ENCODE measurements at places on chromosomes 11 and 22.

DNA sequence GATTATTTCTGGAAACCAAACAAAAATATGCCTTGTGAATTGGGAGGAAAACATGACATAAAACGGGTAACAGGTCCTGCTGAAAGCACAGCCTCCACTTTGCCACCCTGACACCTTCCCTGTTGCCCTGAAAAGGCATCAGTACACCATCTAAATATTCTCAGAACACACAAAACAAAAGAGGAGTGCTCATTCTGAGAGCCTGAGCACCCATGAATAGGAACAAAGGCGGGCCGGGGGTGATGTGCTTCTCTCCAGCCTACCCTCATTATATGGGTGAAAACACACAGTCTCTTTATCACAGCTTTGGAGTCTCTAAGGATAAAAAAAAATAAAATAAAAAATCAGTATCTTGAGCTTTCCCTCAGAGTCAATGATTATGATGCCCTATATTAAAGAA, 19.7 kb downstream of the SCUBE2 start:
- no peak for DNase-seq

DNA sequence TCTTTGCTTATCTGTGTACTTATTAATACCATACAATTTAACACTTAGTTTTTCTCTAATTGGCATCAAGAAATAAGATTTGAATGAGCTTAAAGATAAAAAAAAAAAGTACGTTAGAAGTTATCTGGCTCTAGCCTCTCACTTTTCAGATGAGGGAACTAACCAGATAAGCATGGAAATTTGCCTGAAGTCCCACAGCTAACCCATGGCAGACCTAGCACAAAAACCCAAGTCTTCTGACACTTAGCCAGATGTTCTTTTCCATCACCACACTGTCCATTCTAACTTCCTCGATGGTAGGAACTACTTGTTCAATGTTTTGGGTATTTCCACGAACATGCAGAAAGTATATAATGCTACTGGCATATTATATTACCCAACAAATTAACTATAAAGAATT, 7.4 kb upstream of the SOX6 start:
- no peak for DNase-seq

DNA sequence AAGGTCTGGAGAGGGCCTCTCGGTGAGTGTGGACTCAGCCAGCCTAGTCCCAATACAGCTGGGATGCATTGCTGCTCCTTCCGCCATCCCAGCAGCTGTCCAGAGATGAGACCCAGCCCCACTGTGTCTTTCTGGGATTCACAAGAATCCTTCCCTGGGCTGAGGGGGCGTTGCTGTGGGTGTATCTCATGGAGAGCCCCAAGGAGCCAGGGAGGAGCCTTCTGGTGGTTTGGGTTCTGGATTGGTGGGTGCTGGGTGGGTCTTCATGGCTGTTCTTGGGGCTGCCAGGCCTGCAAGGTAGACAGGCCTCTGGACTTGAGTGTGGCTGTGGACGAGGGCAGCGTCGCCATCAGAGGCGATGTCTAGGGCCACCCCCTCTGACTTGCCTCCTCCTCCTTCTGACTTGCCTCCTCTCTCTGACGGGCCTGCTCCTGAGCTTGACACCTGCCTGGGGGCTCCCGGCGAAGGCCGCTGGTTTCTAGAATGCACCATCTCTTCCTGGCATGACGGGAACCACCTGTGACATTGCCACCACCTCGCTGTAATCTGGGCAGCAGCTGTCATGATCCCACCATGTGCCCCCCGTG, 17.2 kb downstream of the KCNQ1 start:
- no peak for DNase-seq

DNA sequence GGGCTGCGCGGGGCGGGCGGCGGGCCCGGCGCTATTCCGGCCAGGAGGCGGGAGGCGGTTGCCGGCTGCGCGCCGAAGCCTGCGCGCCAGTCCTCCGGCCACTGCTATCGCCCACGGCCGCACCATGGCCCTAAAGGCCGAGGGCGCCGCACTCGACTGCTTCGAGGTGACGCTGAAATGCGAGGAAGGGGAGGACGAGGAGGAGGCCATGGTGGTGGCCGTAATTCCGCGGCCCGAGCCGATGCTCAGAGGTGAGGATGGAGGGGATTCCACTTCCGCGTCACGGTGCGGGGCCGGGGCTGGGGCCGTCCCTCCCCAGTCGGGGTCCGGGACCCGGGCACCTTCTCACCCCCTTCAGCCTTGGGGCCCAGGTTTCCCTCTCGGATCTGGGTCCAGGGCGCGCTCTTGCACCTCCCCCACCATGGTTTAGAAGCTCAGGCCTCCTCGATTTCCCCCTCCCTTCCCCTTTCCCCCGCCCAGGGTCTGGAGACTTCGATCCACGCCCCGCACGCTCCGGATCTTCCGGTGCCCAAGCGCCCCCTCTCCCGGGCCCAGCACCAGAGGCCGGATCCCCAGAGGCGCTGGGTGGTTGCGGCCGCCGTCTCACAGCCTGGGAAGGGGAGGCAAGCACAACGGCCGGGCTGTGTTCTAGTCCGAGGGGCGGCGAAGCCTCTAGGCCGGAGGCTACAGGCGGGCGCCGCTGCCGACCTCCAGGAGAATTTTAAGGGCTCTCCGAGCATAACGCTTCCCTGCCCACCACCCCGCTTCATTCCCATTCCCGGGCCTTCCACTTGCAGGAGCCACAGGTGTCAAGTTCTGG, 517 bp downstream of the SPINDOC start:
- DNase-seq, result peak; percentile 14

GRCh38 chr11:5600374-5600851, 4.0 kb downstream of the TRIM6 start:
- DNase-seq, result peak; percentile 57

DNA sequence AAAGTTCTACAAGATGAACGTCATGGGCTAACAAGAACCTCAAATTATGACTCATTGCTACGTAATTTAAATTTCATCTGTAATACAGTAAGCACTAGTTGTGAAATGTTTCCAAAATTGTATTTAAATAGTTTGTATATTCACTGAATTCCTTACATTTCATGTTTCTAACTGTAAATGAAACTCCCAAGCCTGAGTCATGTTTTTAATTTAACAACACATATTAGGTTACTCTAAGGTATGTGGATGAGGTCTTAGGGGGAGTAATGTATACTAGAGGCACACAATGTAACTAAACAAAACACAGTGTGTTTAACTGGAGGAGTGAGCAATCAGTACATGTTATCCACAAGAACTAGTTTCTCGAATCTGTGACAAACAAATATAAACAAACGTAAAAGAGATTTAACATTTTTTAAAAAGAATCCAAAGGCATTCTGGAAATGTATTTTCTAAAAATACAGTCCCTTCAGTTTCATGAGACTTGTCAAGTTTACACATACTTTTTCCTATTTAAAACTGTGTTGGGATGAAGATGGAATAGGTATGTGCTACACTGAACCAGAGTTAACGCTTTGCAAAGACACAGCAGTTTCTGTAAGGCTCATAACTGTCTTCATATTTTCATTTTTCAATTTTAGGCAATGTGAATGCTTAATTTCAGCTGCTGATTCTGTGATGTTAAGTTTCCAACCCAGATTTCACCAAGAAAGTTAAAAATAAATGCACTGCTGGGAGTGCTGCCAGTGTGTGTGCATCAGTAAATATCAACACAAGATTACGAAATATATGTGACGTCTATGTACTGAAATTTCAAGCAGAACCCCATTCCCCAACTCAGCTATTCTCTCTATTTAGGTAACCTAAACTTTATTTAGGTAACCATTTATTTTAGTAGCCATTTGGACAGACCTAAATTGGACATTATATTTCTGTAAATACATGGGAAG, 52.6 kb downstream of the PITPNB start:
- DNase-seq, result no peak

DNA sequence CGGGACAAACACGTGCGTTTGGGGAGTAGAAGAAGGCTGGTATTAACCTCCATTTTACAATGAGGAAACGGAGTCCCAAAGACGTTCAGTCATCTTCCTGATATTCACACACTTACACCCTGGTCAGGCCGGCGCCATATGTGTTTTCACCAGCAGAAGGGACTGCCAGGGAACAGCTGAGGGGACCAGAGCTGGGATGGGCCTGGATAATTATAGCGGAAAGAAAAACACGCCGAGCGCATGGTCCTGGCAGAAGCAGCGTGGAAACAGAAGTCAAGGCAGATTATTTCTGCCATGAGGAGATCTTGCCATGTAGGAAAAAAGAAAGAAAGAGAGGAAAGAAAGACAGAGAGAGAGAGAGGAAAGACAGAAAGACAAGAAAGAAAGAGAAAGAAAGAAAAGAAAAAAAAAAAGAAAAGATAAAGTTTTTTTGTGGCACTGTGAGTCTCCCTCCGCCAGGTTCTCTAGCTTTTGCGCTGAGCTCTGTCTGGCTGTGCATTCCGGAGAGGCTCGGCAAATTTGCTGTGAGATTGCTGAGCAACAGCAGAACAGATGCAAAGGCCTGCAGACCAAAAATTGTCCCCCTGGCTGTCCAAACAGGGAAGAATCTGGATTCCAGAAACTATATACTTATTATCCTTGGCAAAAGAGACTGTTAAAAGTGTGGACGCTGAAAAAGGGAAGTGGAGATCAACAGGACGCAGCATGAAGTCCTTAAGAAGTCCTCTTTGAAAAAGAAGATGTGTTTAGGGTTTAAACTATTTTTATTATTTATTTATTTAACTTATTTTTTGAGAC, 1.3 kb upstream of the UCP2 start:
- no peak for DNase-seq

DNA sequence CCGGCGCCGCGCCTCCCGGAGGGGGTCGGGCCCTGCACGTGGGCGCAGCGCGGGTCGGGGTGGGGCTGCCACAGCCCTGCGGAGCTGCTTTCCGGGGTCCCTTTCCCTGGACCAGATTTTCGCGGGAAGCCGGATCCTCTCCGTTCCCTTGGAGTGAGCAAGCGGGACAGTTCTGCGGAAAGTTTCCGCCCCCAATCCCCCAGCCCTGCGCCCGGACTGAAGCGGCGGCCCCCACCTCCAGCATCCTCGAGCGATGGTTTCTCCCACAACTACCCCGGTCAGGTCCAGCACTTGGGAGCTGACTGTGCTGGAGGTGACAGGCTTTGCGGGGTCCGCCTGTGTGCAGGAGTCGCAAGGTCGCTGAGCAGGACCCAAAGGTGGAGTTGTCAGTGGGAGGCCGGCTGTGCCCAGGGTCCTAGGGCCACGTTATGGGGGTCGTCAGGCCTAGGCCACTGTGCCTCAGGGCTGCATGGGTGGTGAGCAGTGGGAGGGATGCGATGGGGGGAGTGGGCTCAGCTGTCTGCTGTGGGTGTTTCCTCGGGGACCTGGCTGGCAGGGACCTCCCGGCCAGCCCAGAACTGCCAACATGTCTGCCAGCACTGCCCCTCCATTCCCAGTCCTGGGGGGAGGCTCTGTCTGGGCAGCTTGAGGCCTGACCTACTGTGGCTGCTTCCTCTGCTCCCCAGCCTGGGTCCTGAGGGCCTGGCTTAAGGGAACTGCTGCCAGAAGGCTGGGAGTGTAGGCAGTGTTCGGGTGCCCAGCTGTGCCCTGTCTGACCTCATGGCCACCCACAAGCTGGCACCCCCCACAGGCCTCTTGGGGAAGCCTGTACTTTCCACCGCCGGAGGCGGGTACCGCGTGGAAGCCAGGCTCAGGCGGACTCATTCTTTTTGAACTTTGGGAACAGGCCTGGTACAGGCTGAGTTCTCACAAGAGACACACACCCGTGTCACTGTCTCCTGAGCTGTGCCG, 726 bp downstream of the ST3GAL4 start:
- no peak for DNase-seq

DNA sequence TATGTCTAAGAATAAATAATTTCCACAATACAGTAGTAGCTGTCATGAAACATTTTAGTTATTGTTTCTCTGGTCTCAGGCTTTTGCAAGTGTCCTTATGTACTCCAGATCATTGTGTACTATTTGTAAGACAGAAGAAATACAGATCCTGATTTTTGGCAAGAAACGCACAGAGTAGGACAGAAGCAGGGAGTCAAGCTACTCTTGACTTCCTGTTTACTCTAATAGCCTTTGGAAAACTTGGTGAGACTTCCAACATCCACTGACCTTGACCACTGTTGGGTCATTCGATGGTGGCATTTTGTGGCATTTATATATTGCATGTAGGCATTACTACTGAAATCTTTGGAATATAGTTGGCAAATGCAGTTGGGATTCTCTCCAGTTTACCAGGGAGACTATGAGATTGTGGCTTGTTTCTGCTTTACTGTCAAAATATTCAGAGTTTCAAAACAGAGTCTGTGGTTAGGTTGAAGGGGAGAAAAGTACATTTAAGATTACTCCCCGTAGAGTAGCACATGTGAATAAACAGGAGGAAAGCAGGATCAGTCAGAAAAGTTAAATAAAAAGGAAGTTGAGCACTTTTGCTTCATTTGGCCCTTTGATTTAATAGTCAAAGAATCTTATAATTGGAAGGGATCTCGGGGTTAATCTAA, 726.1 kb upstream of the CCDC90B start:
- DNase-seq, result no peak

DNA sequence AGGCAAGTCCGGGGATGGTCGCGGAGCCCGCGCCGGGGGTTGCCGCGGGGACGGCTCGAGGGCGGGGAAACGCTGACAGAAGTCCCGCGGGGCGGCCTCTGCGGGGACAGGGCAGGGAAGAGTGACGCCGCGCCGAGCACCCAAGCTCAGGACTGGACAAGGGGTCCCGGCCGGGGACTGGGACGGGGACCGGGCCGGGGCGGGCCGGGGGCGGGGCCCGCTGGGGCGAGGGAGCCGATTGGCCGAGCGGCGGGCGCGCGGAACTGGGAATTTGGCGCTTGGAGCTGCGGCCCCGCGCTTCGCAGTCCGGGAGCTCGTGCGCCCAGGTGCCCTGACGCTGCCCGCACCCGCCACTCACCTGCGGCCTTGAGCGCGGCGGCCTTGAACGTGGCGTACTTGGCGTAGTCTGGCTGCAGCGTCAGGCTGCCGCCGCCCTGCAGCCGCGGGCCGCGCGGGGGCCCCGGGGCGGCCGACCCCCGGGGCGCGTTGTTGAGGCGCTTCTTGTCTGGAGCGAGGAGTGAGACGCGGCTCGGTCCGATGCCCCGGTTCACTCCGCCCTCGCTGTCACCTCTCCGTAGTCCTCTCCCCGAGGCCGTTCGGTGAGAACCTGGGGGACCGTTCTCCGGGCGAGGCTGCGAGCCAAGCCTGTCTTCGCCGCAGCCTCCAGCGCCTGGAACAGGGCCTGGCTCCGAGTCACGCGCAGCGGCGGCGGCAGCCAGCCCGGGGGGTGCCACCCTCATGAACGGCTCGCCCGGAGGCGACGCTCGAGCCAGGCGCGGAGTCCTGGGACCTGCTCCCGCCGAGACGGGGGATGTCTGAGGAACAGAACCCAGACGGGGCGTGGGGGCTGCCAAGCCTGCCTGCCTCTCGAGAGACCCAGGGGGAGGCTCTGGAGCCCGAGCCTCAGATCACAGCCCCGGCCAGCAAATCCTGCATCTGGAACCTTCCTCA, 4.5 kb downstream of the SHISA8 start:
- no peak for DNase-seq
